ENCODE measurements at places on chromosomes 13 and 19.

- DNase-seq = no peak
Measured at GRCh38 chr13:89832827-89833226, 1514.7 kb upstream of the MIR17HG start.

- DNase-seq = no peak
Measured at GRCh38 chr13:44854313-44855060, 134.8 kb downstream of the NUFIP1 start.

DNA sequence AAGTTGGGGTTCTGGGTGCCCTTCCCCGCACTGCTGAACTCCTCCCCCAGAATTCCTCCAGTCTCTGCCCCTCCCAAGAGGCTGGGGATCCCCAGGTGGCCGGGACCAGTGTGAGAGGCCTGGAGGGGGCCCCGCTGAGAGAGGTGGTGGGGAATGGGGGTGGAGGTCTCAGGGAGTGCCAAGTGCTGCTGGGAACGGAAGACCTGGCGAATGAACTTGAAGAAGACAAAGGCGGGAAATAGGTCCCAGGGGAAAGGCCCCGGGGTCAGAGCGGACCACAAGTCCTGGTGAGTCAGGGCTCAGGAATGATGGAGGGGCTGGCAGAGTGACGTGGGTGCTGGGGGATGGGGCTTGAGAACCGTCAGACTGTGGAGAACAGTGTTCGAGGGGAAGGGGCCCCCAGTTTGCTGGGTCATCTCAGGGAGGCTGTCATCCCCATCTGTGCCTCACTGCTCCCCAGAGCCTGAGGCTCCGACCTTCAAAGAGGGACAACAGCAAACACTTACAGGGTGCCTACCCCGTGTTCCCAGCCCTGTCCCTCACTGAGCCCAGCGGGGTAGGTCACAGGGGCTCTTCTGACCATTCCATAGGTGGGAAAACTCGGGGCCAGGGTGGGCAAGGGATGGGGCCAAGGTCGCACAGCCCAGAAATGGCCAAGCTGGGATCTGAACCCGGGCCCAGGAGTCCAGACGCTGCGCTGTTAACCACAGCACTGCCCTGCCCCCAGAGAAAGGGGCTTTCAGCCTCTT lies 16.0 kb upstream of the SEMA6B start:
- DNase-seq = no peak

- no peak for DNase-seq
Measured at GRCh38 chr13:25778365-25778764, 273.5 kb downstream of the SHISA2 start.

- no peak for DNase-seq
Measured at GRCh38 chr13:28318496-28318895, 176.4 kb downstream of the FLT1 start.

DNA sequence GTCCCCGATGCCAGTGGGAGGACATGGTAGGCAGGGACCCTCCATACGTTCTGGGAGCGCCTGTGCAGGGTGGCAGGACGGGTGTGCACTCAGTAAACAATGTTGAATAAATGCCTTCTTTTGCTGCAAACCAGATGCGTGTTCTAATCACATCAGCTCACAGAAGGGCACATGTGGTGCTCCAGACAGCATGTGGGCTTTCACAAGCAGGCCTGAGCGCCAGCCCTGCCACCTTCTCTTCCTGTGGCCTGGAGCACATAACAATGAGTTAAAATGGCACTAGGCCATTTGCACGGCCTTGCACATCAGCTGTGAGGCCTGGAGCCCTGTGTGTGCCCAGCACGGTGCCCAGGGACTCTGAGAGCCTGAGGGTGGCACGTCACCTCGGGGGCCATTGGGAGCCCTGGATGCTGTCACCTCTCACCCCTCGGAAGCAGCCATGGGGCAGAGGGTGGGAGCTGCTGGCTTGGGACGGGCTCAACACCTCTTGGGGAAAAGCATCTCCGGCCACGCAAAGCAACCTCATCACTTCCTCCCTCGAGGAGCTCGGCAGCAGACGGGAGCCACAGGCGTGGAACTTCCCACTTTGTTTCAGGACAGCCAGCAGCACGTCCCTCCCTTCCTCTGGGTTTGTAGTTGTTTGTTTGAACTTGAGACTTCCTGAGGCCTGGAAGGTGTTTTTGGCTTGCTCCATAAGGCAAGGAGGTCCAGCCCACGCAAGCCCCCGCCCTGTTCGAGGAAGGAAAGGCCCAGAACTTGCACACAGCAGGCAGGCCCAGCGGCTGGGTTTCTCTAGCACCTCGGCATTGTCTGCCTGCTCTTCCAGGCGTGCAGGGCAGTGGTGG lies 9.8 kb downstream of the MCF2L start:
- DNase-seq = no peak

GRCh38 chr19:44810234-44811121 lies 1.6 kb downstream of the BCAM start:
- no peak for DNase-seq

- no peak for DNase-seq
Measured at GRCh38 chr13:34412817-34413375, 529.2 kb upstream of the NBEA start.

DNA sequence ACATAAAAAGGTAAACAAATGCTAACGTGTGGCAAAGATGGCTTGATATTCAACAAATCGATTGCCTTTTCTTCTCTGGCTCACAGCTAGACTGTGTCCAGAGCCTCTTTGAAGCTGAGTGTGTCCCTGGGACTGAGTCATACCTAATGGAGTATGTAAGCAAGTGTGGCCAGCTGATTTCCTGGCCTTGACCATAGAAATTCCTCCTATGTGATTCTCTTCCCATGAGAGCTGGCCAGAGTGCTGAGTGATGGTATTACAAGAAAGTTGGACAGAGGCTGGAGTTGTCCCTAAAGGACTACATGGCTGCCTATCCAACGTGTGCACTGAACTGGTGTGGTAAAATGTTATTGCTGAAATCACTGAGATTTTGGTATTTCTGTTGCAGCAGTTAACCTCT lies 320.1 kb upstream of the SLC10A2 start:
- no peak for DNase-seq

DNA sequence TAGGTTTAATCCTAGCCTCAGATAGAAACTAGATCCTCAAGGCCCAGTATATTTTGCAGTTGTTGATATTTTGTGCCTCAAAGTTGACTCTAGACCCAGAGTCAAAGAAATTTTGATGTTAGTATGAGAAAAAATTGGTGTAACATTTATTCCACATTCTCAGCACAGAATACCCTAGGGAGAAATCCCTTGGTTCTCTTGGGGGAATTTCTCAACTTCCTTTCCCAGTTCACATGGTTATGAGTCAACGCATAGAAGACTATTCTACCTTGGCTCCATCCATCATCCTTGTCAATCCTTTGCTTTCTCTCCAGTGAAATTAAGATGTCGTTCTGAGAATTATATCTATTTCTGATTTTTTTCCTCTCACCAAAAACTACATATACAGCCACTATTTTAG lies 145.3 kb downstream of the POSTN start:
- no peak for DNase-seq

GRCh38 chr19:33450689-33451088 lies 70.9 kb downstream of the PEPD start:
- DNase-seq = no peak

DNA sequence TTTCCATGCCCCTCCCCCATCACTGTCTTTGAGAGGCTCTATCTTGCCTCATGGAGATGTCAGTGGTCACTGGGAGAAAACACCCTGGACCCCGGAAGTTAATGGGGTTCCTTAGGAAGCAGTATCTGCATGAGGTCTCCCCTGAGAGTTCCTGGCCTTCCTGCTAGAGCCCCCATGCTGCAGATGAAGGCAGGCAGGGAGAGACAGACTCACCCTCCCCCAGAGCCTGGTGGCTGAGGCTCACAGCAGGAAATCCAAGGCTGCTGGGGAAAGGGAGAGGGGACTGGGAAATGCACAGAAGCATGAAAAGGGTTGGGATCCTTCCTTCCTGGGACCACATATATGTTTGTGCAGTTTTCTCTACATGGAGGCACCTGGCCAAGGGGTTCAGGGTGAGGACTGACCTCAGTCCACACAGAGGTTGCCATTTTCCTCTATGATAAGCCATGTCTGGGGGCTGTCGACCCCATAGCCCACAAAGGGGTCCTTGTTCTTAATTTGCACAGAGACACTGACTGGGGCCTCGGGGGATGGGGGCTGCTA lies 95.4 kb downstream of the RNASEH2B start:
- DNase-seq = no peak

- DNase-seq = no peak
Measured at GRCh38 chr19:1566392-1567115, 1.6 kb downstream of the MEX3D start.

DNA sequence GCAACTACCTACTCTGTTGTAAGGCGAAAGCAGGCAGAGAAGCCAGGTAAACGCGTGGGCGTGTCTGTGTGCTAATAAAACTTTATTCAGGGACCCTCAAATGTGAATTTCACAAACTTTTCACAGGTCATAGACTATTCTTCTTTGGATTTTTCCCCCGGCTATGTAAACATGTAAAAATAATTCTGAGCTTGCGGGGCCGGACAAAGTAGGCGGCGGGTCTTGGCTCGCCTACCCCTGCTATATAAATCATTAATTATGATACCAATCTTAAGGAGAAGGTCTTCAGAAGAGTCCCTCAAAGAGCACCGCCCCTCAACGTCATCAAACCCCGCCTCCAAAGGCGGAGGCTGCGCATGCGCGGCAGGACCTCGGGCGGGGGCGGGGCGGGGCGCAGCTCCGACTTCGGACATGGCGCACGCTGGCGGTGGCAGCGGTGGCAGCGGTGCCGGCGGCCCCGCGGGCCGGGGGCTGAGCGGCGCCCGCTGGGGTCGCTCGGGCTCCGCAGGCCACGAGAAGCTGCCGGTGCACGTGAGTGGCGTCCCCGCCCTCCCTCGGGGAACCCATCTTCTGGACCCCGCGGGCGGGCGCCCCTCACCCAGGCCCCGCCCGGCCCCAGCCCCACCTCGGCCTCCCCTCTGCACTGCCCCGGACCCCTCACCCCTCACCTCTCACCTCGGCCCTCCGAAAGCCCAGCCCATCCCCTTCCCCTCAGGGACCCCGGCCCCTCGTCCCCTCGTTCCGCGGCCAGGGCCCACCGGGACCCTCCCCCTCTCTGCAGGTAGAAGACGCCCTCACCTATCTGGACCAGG lies at the start of gene SIN3B:
TSS of gene SIN3B (plus strand) at position 389 of the 812 bp plus-strand sequence. CDS start at position 412, 23 bp downstream.
- no peak for DNase-seq

DNA sequence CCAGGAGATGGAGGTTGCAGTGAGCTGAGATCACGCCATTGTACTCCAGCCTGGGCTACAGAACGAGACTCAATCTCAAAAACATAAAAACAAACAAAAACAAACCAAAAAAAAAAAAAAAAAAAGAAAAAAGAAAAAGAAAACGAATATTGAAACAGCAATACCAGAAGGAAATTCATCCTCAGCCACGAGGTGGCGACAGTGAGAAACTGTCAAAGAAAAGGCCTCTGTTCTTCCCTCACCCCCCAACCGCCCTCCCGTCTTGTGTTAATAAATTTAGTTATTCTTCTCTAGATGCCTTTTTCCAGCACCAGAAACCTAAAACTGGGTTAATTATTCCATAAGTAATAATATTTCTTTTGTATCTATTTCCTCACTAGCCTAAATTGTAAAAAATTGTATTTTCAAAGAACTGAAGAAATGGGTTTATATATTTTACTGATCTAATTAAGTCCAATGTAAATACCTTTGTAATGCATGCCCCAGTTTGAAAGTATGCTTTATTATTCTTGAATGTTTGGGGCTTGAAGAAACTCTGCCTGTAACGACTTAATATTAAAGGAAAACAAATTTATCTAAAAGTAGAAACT lies 38.6 kb downstream of the LIG4 start:
- peak; percentile 20 for DNase-seq

Data from iPS DF 6.9 (cell line).